Activated T-cell treated with anti-CD3 and anti-CD28 coated beads, Interleukin-2, amount 50 U/mL, for 24 hours (primary cell): ENCODE measurements at places on chromosomes 4 and X.
A peak's percentile ranks its signal among the peaks of the same experiment; 100 is the strongest.

DNA sequence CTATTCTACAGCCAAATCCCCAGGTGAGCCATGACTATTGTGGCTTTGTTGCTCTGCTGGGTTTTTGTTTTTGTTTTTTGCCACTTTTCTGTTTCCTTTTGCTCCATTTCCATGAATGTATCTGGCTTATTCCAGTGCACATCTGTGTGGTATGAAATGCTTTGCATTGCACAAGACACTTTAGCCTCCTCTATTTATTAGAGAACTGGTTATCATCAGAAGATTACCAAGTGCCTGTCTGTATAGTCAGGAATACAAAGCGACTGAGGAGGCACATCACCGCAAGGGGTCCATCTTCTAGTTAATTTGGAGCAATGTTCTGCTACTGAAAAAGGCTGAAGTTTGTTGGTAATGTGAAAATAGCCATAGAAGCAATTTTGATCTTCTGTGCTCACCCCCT lies 120.8 kb downstream of the DCLK2 start:
- no peak for DNase-seq

DNA sequence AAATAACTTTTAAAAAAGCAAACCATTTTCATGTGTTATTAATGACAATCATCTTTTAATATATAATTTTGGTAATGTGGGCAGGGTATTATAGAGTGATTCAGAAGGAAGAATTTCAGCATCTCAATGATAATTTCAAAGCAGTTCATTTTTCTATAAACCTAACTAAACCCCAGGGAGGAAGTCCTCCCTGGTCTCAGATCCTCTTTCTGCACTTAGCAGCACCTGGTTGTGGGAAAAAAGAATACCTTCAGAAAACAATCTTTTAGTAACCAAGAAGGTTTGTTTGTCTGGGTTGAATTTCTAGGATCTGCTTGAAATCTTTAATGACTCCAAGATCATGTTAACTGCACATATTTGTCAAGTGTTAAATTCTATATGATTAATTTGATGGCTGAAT lies 29.9 kb downstream of the DKK2 start:
- DNase-seq, result no peak

DNA sequence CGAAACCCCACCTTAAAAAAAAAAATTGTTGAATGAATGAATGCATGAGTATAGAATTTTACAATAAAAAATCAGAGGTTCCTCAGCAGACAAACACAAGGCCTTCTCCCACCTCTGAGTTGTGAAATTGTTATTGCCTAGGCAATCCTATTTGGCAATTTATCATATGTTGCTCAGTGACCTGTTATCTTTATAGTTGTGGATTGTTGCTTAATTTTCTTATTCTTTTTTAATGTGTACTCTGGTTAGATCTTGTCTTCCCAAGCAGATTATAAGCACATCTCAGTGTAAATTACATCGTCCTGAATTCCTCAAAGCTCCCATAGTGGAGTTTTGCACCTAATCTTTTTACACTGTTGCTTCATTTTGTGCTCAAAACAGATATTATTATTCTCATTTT lies 71.9 kb downstream of the RBM47 start:
- no peak for DNase-seq

GRCh38 chr4:145055533-145056257 lies 42.3 kb downstream of the ANAPC10 start:
- no peak for DNase-seq

GRCh38 chr4:56085275-56085674 lies 136.5 kb downstream of the CEP135 start:
- DNase-seq, result no peak

DNA sequence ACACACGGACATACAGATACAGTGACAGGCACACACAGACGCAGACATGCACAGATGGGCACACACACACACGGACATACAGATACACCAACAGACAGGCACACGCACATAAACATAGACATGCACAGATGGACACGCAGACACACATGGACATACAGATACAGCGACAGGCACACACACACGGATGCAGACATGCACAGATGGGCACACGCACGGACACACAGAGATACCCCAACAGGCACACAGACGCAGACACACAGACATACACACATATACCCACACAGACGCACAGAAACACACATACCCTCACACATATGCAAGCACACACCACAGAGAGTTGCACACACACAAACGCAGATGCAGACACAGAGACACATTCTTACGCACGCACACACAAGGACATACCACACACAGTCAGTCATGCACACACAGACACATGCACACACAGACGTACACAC lies 24.4 kb upstream of the SLC25A6 start:
- DNase-seq, result no peak

GRCh38 chrX:69618803-69619202 lies 2.9 kb downstream of the EDA start:
- no peak for DNase-seq

DNA sequence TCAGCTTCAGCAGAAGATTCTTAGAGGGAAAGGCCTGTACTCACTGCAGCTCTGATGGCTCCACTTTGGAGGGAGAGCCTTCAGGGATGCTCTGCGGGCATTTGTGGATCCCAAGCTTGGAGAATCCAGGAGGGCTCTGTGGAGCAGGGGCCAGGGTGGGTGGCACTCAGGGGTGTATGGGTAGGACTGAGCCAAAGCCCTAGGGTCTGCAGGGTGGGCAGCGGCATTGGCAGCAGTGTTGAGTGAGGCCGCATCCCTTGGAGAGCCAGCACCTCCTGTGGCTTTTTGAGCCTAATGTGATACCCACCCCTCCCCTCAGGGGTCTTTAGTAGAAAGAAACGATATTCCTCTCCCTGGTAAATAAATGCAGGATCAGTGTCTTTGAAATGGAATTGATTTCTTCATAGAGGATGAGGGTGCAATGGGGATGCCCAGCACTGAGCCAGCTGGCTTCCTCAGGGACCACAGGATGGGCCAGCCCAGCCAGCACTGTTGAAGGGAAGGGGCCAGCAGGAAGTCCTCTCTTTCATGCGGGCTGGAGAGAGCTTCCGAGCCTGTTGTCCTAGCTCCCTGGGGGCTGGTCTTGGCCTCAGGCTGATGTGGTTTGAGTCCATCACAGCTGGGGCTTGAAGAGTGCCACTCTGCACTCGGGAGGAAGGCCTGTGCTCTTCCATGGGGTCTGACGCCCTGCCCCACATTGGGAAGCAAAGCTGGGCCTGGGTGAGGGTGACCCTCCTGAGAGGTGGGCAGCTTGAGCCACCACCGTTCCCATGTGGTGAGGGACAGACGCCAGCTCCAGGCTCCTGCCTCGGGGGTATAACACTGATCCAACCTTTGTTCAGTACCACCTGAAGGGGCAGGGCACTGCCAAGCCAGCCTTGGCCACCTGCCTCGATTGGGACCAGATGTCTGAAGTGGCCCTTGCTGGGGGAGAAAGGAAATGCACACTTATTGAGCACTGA lies 49.5 kb downstream of the PSAPL1 start:
- peak; percentile 5 for DNase-seq

GRCh38 chrX:134377537-134377936 lies 82.4 kb upstream of the HPRT1 start:
- DNase-seq, result no peak

DNA sequence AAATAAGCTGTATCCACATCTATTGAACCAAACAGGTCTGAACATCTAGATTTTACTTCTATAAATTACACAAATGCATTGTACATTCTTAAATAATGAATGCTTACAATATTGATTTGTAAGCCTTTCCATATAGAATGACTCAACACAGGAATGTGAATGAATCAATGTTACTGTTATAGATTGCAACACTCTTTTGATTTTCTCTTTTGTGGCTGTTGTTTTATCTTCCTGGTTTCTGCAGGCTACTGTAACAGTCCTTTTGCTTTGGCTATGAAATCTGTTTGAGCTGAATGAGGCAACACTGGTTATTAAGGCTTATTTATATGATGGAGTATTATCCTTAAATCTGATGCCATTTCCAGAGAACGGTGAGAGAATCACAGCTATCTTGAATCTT lies 49.5 kb downstream of the GPR50 start:
- no peak for DNase-seq

DNA sequence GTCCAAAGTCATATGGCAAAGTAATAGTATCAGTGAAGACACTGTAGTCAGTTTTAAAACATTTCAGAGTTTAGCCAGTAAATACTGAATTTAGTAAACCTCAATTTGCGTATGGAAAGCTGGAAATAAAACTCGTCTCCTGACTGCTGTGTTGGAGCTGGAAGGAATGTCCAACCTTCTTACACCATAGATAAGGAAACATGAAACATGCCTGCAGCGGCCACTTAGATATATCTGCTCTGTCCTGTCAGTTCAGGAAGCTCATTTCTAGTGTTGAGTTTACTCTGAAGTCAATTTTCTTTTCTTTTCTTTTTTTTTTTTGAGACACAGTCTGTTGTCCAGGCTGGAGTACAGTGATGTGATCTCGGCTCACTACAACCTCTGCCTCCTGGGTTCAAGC lies 21.2 kb downstream of the ARHGAP10 start:
- no peak for DNase-seq

- DNase-seq, result no peak
Observed at GRCh38 chr4:124980276-124980752, 267.8 kb upstream of the ANKRD50 start.

DNA sequence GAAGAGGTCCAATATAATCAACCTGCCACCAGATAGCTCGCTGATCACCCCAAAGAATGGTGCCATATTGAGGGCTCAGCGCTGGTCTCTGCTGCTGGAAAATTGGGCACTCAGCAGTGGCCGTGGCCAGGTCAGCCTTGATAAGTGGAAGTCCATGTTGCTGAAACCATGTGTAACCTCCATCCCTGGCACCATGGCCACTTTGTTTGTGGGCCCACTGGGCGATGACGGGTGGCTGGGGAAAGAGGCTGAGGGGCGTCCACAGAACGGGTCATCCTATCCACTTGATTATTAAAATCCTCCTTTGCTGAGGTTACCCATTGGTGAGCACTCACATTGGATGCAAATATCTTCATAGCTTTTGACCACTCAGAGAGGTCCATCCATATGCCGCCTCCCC lies 7.7 kb downstream of the F8A2 start:
- DNase-seq, result no peak

GRCh38 chr4:130424211-130424610 lies 1328.3 kb downstream of the C4orf33 start:
- DNase-seq, result no peak

GRCh38 chr4:7324651-7325121 lies 110.0 kb downstream of the PSAPL1 start:
- no peak for DNase-seq

DNA sequence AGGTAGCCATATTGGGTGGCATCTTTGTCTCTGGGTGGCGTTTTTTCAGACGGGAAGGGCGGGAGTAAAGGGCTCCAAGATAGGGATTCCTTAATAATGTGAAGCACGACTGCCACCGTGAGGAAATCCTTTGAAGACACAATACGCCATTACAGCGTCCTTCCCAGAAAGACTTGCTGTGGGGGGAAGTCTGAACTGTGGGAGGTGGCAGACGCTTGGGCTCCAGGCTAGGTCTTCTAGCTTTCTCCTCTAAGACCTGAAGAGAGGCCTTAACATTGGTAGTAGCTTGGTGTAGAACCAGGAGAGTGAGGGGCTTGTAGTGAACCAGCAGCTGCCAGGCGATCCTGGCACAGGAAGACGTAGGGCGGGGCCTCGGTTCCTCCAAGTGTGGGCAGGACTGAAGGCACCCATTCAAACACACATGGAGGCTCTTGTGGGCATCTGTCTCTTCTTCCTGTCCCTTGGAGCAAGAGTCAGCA lies 197.3 kb downstream of the OR13H1 start:
- peak; percentile 82 for DNase-seq

- DNase-seq, result no peak
Observed at GRCh38 chr4:57109847-57110639, at the start of gene IGFBP7. Gene IGFBP7, minus strand, starts transcription at chr4:57110385. Its CDS starts 34 bp downstream, at chr4:57110351.

- DNase-seq, result no peak
Observed at GRCh38 chr4:182015893-182016292, 227.3 kb upstream of the TENM3 start.

- DNase-seq, result no peak
Observed at GRCh38 chrX:9532349-9532748, 67.5 kb downstream of the TBL1X start.

- no peak for DNase-seq
Observed at GRCh38 chrX:152619897-152620296, 17.8 kb upstream of the GABRQ start.

GRCh38 chr4:101911616-101912015 lies 121.1 kb downstream of the BANK1 start:
- no peak for DNase-seq

DNA sequence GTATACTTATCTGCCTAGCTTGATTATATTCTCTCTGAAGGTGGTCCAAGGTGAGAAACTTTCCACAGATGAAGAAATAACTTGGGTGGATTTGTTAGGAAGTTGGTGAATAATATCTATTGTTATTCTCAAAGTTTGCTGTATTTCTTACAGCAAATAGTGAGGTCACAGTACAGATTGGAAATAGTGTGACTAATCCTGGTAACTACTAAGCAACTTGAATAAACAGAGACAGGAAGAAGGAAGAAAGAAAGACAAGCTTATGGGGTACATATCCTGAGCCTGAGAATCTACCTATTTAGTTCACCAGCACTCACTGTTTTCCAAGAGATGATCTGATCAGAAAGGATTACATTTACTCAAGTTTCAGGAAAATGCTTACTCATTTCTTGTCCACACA lies 1416.1 kb downstream of the RPA4 start:
- no peak for DNase-seq

DNA sequence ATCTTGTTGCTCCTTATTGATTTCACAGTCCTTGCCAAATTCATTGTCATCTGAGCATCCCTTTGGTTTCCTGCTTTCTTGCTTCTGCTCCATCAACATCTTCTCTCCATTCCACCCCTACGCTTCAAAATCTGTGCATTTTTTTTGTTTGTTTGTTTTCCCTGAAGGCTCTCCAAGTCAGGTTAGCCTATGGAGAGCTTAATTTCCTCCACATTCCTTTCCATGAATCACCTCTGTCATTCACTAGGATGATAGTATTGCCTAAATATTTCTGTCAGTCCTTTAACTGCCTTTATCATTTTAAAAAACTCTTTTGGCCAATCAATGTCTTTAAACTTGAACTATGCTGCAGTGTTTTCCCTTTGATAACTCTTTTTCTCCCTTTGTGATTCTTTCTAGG lies 67.7 kb downstream of the PPARGC1A start:
- no peak for DNase-seq

DNA sequence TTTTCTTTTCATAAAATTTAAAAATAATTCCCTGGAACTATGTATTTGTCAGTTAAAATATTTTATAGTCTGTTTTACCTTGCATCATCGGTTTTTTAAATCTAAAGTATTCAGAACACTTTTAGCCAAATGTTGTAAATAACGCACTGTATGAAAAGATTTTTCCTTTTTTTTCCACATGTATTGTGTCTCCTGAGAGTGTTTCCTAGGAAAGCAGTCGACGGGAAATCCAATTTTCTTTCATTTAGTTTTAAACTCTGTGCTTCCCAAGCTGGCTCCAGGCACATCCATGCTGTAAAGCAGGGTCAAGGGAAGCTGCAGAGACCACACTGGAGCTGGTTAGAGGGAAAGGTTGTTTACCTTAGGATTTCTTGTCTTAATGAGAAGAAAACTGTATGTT lies 1724.3 kb upstream of the TENM3 start:
- DNase-seq, result no peak

GRCh38 chr4:162115333-162115732 lies 48.5 kb downstream of the FSTL5 start:
- DNase-seq, result no peak
